ENCODE measurements at places on chromosomes 2 and 18. TPM values are rescaled to one million over a fixed set of nuclear protein-coding genes. Genes with fewer than 3 reads are reported as not detected.

GRCh38 chr2:218252509-218253231 lies 8.1 kb upstream of the GPBAR1 start:
- no peak for DNase-seq
- H3K4me1 ChIP-seq: peaks cover 11% of the 10 kb centered on the region
- no peak overlapping the region for H3K27ac ChIP-seq

DNA sequence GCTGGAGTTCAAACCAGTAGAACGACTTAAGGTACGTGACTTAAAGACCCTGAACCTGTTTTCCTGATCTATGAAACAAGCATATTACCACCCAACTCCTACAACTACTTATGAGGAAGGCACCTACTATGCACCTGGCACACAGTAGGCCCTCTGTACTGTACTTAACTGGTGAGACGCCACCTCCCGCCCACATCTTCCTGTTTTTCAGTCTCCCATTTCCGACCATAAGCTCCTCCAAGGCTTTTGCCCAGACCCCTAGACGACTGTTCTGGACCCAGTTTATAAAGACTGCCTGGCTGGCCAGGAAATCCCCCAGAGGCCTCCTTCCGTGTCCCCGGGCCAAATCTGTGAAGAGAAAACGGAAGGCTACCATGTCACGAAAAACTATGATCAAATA lies 1.5 kb downstream of the GALNT14 start:
- H3K4me1 ChIP-seq: peaks cover 22% of the 10 kb centered on the region
- no peak for DNase-seq
- H3K27me3 ChIP-seq: no peaks in the 10 kb centered on the region
- H3K4me3 ChIP-seq: no peak overlapping the region
- H3K36me3 ChIP-seq: no peaks in the 10 kb centered on the region
- H3K27ac ChIP-seq: no peak overlapping the region

GRCh38 chr18:80180778-80181564 lies 66.3 kb downstream of the PARD6G start:
- H3K4me1 ChIP-seq: no peaks in the 10 kb centered on the region
- DNase-seq: no peak
- no peak overlapping the region for H3K4me3 ChIP-seq
- no peak overlapping the region for H3K27ac ChIP-seq

DNA sequence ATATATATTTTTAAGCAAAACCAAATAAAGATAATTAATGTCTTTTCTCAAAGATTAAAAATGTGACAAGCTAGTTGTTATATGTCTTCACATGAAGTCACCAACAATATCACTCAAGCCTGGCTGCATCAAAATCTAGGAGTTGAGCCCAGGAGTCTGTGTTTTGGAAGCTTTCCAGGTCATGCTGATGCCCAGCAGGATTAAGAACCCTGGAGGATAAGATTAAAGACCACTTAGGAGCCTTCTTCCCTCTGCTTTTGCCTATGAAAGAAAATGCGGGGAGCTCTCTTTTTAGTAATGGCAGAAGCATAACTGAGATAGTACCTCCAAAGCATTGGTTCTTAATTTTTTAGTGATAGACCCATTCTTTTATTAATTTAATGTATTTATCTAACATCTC lies 157.4 kb downstream of the ASXL3 start:
- no peaks in the 10 kb centered on the region for H3K27me3 ChIP-seq
- no peak for DNase-seq
- H3K27ac ChIP-seq: no peak overlapping the region
- H3K36me3 ChIP-seq: no peaks in the 10 kb centered on the region

DNA sequence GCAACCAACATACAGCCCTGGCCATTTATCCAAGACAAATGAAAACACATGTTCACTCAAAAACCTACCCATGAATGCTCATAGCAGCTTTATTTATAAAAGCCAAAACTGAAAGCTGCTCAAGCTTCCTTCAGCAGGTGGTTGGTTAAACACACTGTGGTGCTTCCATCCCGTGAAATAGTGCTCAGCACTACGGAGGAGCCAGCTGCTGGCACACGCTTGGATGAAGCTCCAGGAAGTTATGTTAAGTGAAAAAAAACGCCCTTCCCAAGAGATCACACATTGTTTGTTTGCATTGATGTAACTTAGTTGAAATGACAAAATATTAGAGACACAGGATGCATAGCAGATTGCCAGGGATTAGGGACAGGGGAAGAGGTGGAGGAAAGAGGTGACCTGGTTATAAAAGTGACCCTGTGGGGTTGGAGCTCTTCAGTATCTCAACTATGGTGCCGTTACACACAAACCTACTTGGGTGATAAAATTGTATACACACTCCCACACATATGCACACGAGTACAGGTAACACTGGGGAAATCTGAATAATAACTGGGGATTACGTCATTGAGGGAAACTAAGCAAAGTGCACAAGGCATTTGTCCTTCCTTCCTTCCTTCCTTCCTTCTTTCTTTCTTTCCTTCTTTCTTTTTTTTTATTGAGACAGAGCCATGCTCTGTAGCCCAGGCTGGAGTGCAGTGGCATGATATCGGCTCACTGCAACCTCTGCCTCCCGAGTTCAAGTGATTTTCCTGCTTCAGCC lies 6.2 kb upstream of the ALPG start:
- no peak overlapping the region for H3K4me3 ChIP-seq
- no peaks in the 10 kb centered on the region for H3K4me1 ChIP-seq
- no peaks in the 10 kb centered on the region for H3K36me3 ChIP-seq
- no peak overlapping the region for H3K27ac ChIP-seq
- DNase-seq: peak; percentile 27
- H3K27me3 ChIP-seq: no peaks in the 10 kb centered on the region

- H3K36me3 ChIP-seq: no peaks in the 10 kb centered on the region
- no peaks in the 10 kb centered on the region for H3K4me1 ChIP-seq
Measured at GRCh38 chr2:16546128-16546754, 119.4 kb downstream of the CYRIA start.

- no peak overlapping the region for H3K4me3 ChIP-seq
- no peaks in the 10 kb centered on the region for H3K27me3 ChIP-seq
- no peaks in the 10 kb centered on the region for H3K36me3 ChIP-seq
- no peaks in the 10 kb centered on the region for H3K4me1 ChIP-seq
Measured at GRCh38 chr2:220356076-220356475, 728.6 kb downstream of the SLC4A3 start.

GRCh38 chr18:27143580-27144287 lies 41.4 kb downstream of the CHST9 start:
- no peaks in the 10 kb centered on the region for H3K36me3 ChIP-seq
- DNase-seq: no peak
- H3K4me1 ChIP-seq: no peaks in the 10 kb centered on the region
- no peak overlapping the region for H3K4me3 ChIP-seq

- H3K36me3 ChIP-seq: no peaks in the 10 kb centered on the region
- peak overlapping the region; percentile 37 for H3K27ac ChIP-seq
- peak; percentile 78 for DNase-seq
- H3K4me1 ChIP-seq: peaks cover 22% of the 10 kb centered on the region
Measured at GRCh38 chr2:58039170-58039611, 7.4 kb upstream of the VRK2 start.

GRCh38 chr2:197256021-197256420 lies 54.6 kb downstream of the ANKRD44 start:
- no peaks in the 10 kb centered on the region for H3K27me3 ChIP-seq
- peak; percentile 65 for DNase-seq
- peak overlapping the region; percentile 90 for H3K27ac ChIP-seq
- H3K4me1 ChIP-seq: peaks cover 65% of the 10 kb centered on the region
- no peaks in the 10 kb centered on the region for H3K36me3 ChIP-seq
- peak overlapping the region; percentile 44 for H3K4me3 ChIP-seq

DNA sequence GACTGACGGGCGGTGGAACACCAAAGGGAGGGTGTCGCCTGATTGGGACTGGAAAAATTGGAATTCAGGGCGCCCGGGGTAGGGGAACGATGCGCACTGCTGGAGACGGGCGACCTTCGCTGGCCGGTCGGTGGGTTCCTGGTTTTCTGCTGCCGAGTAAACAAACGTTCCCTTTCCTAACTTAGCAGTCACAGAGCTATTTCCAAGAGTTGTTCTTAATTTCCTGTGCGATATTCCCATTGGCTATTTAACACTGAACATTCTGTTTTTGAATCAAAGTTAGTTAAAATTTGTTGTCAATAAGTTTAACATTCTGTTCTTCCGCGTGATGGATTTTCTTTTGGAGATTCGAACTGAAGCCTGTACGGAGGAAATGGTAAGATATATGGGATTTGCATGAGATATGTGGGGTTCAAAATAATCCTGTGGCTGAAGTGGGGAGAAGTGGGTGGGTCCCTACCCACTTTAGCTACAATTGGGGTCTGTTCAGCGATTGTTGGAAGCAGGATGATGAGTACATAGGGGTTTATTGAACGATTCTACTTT lies 862 bp downstream of the C18orf54 start:
- peak overlapping the region; percentile 83 for H3K4me3 ChIP-seq
- H3K27me3 ChIP-seq: no peaks in the 10 kb centered on the region
- H3K36me3 ChIP-seq: peaks cover 21% of the 10 kb centered on the region
- peak overlapping the region; percentile 76 for H3K27ac ChIP-seq
- peak; percentile 58 for DNase-seq

GRCh38 chr2:132415915-132416722 lies 486 bp upstream of the GPR39 start:
- no peak overlapping the region for H3K4me3 ChIP-seq

GRCh38 chr2:203155406-203155805 lies 83.4 kb upstream of the CYP20A1 start:
- no peaks in the 10 kb centered on the region for H3K4me1 ChIP-seq
- no peaks in the 10 kb centered on the region for H3K27me3 ChIP-seq
- no peaks in the 10 kb centered on the region for H3K36me3 ChIP-seq

DNA sequence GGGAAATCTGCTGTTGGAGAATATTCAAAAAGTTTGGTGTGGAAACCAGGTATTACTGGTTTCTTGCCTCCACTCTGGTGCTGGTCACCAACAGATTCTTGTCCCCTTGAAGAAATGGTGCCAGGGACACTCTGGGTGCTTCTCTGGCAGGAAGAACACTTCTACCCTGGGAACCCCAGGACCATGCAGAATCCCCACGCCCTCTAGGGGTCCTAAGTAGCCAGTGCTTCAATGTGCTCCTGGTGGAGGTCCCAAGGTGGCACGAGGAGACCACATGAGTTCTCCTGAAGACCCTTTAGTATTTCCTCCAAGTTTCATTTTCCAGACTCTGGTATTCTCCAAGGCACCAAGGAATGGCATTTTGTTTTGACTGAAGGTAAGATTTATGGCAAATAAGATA lies 380.6 kb downstream of the TSN start:
- H3K27me3 ChIP-seq: no peaks in the 10 kb centered on the region
- no peak overlapping the region for H3K27ac ChIP-seq
- peak; percentile 83 for DNase-seq

GRCh38 chr2:157743051-157743450 lies 114.4 kb upstream of the ACVR1C start:
- no peaks in the 10 kb centered on the region for H3K27me3 ChIP-seq
- H3K4me3 ChIP-seq: no peak overlapping the region
- H3K36me3 ChIP-seq: no peaks in the 10 kb centered on the region
- H3K4me1 ChIP-seq: no peaks in the 10 kb centered on the region
- no peak for DNase-seq

DNA sequence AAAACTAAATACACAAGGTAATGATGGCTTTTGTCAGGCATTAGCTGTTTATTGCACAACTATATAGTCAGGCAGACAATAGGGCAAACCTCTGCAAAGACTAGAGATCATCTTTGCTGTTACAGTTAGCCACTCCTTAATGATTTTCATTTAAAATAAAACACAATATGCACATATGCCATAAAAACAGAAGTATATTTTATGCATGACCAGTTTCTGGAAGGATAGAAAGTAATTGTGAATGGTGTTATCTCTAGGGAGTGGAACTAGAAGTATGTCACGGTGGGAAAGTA lies 102.0 kb downstream of the CHN1 start:
- no peak overlapping the region for H3K27ac ChIP-seq
- no peaks in the 10 kb centered on the region for H3K36me3 ChIP-seq
- DNase-seq: no peak
- no peak overlapping the region for H3K4me3 ChIP-seq

- H3K4me1 ChIP-seq: no peaks in the 10 kb centered on the region
- no peak for DNase-seq
- H3K36me3 ChIP-seq: no peaks in the 10 kb centered on the region
- H3K4me3 ChIP-seq: no peak overlapping the region
Measured at GRCh38 chr2:12883906-12884305, 167.2 kb downstream of the TRIB2 start.

- H3K27me3 ChIP-seq: no peaks in the 10 kb centered on the region
- no peak overlapping the region for H3K27ac ChIP-seq
- H3K4me1 ChIP-seq: no peaks in the 10 kb centered on the region
- no peak overlapping the region for H3K4me3 ChIP-seq
- H3K36me3 ChIP-seq: peaks cover 35% of the 10 kb centered on the region
- no peak for DNase-seq
Measured at GRCh38 chr2:100126897-100127401, 15.4 kb downstream of the AFF3 start.

DNA sequence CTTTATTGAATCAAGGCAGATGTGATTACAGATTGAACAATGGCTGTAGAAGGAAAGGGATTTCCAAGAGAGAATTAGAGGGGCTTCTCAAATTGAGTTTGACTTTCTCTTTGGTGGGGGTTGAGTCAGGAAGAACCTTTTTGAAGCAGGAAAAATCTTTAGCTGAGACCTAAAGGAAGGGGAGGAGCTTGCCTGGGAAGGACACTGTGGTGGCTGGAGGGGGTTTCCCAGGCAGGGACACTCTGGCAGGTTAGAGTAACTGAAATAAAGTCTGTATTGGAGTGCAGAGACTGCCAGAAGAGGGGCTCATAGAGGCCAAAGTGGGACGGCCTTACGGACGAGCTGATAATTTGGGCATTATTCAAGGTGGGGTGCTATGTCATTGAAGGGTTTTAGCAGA lies 69.3 kb downstream of the NEDD4L start:
- no peak overlapping the region for H3K27ac ChIP-seq
- no peaks in the 10 kb centered on the region for H3K27me3 ChIP-seq
- no peak for DNase-seq
- no peaks in the 10 kb centered on the region for H3K36me3 ChIP-seq
- no peak overlapping the region for H3K4me3 ChIP-seq

DNA sequence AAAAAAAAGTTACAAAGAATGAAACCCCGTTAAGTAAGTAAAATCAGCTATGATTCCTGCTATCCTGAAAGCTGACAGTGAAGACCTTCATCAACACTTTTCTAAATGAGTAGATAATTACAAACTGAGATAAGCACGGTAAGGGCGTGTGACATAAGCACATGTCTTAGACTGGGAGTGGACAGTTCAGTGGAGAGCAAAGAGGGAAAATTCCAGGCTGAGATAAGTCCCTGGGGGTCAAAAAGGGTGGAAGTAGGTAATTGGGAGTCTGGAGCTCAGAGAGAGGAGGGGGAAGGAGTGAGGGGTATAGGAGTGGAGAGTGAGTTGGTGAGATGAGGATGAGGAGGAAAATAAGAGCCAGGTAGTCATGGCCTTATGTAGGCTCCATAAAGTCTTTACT lies 4.4 kb upstream of the IL1A start:
- no peak overlapping the region for H3K4me3 ChIP-seq
- H3K27me3 ChIP-seq: no peaks in the 10 kb centered on the region
- H3K27ac ChIP-seq: no peak overlapping the region
- H3K4me1 ChIP-seq: peaks cover 9% of the 10 kb centered on the region
- H3K36me3 ChIP-seq: no peaks in the 10 kb centered on the region

GRCh38 chr2:215503381-215503780 lies 67.5 kb upstream of the FN1 start:
- no peak overlapping the region for H3K4me3 ChIP-seq
- no peaks in the 10 kb centered on the region for H3K36me3 ChIP-seq
- no peak for DNase-seq
- H3K4me1 ChIP-seq: peaks cover 21% of the 10 kb centered on the region
- H3K27ac ChIP-seq: no peak overlapping the region
- no peaks in the 10 kb centered on the region for H3K27me3 ChIP-seq

RAD51AP2 gene
- total RNA-seq: not detected

LRP1B gene
- not detected for total RNA-seq

SRD5A2 gene
- total RNA-seq: 0.04 TPM

PROM2 gene
- 0.07 TPM for total RNA-seq

RGPD8 gene
- not detected for total RNA-seq

GALNT3 gene
- total RNA-seq: 3.0 TPM

ANKAR gene
- 5.7 TPM for total RNA-seq

BMP10 gene
- total RNA-seq: not detected

SCN1A gene
- total RNA-seq: not detected

Measured in Karpas-422 (cell line).